Hematopoietic multipotent progenitor cell treated with erythropoietin and hydrocortisone succinate and interleukin-3 and kit ligand, for 6 days (in vitro differentiated cells): ENCODE measurements at places on chromosomes 5 and 9.

DNA sequence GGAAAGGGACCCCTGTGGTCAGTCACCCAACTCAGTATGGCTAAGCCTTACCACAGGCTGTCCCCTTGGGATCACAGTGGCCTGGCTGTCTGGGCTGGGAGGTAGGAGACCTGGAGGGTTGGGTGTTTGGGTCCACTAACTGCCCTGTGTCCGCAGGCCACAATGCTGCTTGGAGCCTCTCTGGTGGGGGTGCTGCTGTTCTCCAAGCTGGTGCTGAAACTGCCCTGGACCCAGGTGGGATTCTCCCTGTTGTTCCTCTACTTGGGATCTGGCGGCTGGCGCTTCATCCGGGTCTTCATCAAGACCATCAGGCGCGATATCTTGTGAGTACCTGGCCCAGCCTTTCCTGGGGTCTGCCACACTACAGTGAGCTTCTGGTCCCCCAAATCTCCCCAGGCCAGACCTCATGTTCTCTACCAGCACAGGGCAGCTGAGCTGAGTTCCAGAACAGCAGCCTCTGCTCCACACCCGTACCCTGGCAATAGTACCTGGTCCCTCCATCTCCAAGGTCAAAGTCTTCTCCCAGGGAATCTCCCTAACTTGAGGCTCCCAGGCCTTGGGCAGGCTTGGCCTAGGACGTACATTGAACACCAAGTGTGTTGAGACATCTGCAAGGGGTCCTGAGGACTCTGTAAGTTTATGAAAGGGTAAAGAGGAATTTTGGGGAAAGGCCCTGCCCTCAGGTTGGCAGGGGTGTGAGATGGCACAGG lies 2.8 kb downstream of the SLC27A4 start:
- DNase-seq: no peak

DNA sequence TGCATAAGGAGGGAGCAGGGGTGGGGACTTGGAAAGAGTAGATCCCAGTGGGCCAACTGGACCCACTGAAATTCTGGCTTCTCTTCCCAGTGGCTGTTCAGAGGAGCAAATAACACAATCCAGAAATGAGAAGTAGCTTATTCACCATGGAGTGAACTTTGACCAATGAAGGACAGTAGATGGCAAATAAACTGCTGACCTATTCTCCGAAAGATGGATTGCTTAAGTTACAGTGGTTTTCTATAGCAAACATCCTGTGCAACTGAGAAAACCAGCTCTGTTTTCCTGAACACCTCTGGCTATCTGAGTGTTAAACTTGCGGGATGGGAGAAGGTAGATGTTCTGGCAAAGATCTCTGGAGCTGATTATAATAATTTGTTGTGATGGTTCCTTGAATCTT lies 325.1 kb downstream of the SPATA31D1 start:
- DNase-seq: no peak

DNA sequence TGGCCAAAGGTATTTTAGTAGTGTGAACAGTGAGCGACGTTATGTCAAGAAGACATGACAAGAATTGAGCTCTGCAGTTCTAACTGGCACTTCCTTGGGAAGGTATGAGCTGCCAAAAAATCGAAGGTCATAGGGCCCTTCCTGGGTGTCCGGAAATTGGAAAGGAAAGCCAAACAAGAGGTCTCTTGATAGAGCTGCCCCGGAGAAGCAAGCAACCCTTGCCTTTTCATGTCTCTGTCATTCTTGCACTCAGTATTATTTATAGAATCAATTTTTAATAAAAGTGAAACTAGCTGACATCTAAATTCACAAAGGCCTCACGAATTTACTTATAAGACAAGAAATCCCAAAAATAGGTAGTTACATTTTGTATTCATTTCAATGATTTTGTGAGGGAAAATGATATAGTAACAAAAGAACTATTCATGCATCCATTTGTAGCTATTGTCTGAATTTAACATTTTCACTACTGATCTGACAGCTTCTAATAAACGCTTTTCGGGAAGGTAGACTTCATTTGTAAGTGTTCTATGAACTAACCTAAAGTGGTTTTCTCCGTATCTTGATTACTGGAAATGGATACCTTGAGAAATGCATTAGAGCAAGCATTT lies 113.8 kb upstream of the VCAN start:
- DNase-seq: no peak

DNA sequence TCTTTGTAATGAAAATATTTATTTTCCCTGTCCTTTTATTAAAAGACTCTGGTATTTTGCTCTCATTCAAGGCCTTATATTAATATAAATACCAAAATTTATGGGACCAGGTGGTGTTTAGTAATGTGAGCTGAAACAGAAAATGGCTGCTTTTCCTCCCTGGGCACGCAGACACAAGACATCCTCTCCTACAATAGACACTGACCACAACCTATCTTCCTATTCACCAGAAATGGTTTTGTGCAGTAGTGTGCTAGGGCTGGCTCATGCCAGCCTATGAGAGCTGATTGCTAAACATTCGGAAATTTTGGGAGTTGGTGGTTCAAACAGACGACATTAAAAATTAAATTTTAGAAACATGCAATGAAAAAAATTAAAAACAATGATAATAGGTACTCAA lies 338.2 kb downstream of the BNC2 start:
- DNase-seq: no peak

- no peak for DNase-seq
Measured at GRCh38 chr5:171506951-171507350, 87.5 kb downstream of the FGF18 start.

DNA sequence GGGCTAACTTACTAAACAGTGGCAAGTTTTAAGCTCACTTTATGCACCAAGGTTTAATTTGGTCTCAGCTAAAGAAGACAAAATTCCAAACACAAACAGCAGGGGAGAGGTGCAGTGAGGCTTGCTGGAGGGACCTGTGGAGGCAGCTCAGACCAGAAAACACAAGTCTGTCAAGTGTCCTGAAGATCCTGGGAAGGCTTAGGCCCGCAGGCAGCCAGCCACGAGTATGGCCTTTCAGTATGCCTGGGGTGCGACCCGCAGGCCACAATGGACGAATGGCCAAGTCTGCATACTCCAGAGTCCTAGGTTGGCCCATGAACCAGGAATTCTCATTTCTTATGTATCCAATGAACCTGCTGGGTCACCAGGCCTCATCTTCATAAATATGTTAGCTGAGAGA lies 9.3 kb downstream of the CCNI2 start:
- DNase-seq: no peak

DNA sequence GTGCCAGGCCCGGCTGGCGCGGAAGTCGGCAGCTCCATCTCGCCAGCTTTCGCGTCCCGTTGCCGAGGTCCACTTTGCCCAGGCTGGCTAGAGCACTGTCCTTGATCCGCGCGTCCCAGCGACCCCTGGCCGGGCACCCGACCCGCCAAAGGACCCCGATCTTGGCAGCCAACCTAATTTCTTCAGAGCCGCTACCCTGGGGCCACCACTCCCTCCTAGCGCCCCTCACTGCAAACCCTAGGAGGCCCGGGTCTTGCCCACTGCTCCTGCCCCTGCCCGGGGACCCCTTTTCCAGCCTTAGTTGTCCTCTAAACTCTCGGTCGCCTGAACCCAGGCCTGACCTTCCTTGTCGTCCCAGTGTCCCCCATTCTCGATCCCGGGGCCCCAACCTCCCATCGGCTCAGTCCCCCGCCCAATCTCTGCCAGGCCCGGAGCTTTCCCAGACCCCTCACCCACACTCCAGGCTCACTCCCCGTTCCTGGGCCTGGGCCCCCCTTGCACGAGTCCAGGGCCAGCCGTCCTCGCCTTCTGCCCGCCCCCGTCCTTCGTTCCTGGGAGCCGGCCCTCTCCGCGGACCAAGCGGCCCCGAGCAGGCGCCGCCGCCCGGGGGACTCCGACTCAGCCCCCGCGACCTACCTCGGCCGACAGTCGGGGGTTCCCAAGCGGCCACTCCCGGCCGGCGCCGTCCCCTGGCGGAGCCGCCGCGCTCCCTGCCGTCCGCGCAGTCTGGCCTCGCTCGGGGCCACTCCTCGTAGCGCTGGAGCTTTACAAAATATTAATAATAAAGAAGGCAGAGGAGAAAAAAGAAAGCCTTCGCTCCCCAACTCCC lies 701 bp upstream of the LMX1B start:
- no peak for DNase-seq

DNA sequence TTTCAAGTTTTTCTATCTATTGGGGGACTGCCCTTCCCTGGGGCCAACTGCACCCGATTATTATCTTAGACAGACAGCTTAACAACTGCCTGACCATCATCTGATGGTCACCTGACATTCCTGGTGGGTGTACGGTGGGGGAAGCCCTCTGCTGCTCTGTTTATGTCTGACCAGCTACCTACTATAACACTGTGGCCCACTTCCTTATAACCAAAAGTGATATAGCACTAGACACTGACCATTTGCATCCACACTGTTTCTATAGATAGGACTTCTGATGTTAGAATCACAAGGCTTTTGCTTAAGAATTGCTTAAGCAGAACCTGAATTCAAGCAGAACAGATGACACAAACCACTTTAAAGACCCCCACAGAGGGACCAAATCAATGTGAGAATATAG lies 110.5 kb upstream of the RAI14 start:
- DNase-seq: no peak

DNA sequence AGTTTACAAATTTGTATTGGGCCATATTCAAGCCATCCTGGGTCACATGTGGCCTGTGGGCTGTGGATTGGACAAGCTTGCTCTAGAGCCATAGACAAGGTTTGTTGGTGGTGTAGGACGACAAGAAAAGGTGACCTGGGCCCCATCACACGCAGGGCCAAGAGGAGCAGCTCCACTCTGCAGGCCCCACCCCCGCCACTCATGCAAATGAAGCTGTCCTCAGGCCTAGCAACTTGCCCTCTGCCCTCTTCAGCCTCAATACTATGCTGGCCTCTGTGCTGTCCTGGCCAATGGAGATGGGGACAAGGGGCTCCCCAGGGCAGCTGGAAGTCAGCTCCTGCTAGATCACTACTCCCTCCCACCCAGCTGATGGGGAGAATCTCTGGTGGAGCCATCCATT lies 55.2 kb upstream of the TMEM252 start:
- DNase-seq: no peak

DNA sequence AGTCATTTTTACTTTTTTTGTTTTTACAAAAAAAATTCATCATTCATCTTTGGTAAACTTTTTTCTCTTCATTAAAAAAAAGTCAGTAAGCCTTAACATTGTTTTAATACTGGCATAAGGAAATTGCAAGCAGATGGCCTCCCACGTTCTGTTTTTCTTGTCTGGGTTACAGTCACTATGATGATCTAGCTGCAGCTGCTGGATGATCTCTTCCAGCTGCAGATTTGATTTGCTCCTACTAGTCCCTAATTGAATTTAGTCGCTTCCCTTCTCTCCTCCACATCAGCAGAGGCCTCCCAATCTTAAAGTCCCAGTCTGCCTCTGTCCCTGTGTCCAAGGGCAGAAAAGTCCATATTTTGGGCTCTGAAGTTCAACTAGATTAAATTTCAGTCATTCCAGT lies 106.8 kb upstream of the PTGER4 start:
- no peak for DNase-seq

DNA sequence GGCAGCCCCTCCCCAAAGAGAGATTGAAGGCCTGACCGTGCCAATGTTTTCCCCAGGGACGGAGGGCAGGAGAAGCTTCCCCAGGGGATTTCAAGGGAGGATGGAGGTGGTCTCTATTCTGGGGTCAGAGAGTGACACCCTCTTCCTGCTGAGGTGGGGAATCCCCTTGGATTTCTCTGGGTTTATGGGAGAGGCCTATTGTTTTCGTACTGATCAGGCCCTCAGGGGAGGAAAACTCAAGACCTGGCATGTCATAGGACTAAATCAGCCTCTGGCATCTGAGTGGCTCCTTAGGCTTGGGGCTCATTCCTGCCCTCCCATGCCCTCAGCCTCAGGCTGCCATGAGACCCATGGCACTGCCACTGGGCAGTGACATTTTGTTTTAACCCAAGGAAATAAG lies 44.6 kb downstream of the IRF1 start:
- no peak for DNase-seq

DNA sequence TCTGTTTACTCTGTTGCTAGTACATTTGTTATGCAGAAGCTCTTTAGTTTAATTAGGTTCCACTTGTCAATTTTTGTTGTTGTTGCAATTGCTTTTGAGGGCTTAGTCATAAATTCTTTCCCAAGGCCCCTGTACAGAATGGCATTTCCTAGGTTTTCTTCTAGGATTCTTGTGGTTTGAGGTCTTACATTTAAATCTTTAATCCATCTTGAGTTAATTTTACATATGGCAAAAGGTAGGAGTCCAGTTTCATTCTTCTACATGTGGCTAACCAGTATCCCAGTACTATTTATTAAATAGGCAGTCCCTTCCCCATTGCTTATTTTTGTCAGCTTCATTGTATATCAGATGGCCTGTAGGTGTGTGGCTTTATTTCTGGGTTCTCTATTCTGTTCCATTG lies 792.4 kb downstream of the PTPRD start:
- DNase-seq: no peak

DNA sequence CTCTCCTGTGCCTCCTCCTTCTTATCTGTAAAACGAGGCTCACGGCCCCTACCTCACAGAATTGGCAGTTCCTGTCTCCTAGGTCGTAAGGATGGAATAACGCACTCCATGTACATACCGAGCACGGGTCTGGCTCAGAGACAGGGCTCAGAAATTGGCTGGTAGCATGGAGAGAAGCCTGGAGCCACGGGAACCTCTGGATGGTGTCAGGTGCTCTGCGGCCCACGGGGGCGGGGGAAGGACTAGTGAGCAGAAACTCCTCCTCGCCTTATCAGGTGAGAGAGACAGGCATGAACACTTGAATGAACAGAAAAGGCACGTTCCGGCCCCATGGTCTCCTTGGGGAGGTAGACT lies 15.4 kb upstream of the C5orf47 start:
- DNase-seq: no peak

DNA sequence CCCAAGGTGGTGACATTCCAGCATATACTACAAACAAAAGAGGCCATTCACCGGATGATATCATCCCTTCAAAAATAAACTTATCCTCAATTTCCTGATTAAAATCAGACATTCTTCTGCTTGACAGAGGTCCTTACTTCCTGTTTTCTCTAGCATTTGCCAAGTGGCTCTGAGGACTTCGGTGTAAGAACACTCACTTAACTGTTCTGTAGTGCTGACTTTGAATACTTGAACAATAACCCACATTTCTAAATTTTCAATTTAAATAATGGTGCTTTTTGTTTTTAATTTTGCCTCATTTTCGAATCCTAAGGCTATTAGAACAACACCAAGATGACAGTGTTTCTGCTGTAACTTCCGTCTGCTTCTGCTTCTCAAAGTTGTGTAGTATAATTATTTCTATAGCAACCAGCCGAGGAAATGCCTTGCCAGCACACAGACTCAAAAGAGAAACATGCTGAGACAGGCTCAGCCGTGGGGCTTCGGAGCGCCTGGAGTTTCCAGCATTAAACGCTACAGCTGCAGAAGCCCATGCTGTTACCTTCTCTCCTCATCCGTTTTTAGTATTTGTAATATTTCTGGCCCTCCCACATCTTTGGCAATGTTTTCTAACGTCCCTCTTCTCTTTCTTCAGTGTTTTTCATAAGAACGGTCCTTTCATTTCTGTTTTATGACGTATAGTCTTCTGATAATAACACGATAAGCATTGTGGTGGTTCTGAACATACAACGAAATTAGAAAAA lies 19.5 kb upstream of the ANXA1 start:
- peak; percentile 83 for DNase-seq
